ENCODE measurements at places on chromosomes 5 and 9.

DNA sequence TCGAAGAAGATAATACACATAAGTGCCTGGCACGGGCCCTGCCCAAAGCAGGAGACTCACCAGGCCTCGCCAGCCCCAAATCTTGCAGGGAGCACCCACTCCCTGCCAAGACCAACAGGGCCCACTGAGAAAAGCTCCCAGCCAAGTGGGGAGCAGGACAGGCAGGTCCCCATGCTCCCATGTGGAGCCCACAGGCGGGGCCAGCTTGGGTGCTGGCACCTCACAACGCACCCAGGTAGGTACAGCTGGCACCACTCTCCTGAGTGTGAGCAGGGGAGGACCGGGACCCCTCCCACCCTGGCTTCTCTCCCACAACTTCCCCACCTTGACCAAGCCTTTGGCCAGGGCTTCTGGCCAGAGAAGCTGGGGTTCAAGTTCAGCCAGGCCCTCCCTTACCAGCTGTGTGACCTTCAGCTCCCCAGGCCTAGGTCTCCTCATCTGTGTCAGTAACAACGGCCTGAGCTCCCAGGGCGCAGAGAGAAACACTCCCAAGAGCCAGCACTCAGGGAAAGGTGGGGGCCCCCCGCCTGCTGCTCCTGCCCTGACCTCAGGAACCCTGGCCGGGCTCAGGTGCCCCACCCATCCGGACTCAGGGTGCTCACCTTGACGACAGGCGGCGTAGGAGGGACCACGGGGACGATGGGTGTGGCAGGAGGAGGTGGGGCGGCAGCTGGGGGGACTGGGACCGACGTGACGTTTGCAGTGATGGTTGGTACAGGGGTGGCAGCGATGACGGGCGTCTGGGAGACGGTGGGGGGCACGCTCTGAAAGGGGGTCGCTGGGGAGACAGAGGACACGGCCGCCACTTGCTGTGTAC lies 17.8 kb downstream of the BRD3 start:
- no peak for DNase-seq

DNA sequence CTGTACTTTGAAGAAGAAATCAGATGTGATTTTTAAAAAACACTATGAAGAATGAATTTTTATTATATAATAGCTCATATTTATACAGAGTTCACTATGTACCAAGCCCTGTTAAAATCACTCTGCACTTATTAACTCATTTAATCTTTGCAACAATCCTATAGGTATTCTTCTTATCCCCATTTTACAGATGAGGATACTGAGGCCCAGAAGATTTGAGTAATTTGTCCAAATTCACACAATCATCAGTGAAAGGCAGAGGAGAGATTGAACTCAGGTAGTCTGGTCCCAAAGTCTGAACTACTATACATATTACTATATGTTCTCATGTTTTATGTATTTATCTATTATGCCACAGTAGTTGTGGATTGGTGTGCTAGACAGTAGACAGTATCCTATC lies 16.1 kb downstream of the PLAC8L1 start:
- DNase-seq, result no peak

DNA sequence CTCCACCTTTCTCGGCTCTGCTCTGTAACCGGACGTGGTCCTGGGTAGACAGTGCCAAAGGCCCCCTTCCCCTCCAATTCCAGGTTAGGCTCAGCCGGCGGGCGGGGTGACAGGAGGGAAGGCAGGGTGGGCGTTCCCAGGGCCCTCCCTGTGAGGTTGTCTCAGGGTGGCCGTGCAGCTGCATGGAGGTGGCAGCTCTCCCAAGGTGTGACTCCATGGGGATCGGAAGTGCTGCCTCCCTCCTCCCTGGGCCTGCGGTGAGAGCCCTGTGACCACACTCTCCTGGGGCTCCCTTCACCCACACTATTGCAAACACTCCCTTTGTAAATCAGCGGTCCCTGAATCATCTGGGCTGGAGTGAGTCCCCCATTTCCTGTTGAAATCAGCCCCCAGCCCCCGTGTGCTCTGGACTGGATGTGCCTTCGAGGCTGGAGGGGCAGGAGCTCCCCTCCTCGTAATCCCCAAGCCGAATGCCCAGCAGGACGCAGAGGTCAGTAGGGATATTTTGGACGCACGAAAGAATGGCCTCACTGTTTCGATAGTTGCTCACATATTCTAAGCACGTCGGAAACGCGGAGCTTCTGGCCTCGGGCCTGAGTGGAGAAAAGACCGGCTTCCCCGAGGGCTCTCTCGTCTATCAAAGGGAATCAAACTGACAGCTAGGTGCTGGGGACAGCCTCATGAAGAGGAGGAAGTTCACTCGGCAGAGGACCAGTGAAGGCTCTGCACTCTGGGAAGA lies 107.6 kb upstream of the COL5A1 start:
- no peak for DNase-seq

DNA sequence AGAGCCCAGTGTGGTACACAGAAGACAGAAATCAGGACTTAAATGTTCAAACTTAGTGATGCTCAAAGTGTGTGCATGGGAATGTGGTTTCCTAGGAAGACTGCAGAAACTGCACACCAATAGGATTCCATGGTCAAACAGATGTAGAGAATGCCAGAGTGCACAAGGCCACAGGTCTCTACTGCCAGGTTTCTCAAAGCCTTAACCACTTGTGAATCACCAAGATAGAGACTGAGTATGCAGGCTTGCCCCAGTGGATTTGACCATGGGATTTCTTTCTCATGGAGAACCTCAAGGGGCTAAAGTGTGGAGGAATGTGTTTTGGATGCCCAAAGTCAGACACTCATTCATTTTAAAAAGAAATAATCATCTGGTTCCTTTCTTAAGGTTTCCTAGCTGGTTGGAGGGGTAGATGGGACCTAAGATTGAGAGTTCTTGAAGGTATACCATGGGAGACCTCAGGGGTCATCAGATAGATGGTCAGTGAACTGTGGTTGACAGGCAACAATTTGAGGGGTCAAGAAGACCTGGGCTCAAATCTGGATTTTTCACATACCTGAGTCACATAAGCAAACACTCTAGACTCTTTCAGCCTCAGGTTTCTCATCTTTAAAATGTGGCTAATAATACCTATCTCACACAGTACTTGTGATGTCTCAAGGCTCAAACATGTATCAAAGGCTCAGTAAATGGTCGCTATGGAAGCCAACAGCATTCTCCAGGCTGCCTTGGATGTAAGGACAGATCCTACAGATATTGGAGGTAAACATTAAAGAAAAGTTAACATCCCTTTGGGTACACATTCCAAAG lies 81.1 kb downstream of the BOD1 start:
- DNase-seq, result no peak

DNA sequence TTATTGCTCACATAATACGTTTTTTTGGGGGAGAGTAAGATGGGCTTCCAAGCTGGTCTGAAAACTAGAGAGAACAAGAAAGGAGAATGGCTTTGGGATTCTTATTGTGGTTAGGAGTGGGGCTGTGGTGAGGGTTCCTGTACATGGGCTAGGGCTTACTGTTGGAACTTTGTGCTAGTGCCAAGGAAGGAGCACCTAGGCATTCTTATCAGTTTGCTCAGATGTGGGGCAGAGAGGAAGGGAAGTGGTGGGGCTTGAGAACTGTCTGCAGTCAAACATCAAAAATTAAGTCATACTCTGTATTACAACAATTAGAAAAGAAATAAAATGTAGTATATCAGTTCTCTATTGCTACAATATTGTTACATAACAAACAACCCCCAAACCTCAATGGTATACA lies 4.0 kb upstream of the THBS4 start:
- no peak for DNase-seq

DNA sequence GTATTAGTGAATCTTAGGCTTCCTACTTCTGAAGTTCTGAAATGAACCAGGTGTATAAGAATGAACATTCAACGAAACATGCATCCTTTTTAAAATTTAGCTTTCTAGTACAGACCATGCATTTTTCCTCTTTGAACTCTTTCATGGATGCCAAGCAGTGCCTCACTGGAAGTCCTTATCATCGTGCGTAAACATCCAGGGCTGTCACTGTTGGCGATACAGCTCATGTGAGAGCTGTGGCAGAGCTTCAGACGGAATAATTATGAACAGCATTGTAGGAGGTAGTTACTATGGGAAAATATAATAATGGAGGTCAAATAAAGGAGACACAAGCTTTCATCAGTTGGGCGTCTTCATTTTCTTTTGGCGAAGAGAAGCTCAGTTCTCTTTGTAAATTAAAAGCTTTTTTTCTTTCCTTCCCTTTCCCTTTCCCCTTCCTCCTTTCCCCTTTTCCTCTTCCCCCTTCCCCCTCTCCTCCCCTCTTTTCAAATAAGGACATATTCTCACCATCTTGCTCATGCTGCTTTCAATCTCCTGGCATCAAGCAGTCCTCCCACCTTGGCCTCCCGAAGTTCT lies 167.3 kb downstream of the KDM4C start:
- DNase-seq, result no peak

DNA sequence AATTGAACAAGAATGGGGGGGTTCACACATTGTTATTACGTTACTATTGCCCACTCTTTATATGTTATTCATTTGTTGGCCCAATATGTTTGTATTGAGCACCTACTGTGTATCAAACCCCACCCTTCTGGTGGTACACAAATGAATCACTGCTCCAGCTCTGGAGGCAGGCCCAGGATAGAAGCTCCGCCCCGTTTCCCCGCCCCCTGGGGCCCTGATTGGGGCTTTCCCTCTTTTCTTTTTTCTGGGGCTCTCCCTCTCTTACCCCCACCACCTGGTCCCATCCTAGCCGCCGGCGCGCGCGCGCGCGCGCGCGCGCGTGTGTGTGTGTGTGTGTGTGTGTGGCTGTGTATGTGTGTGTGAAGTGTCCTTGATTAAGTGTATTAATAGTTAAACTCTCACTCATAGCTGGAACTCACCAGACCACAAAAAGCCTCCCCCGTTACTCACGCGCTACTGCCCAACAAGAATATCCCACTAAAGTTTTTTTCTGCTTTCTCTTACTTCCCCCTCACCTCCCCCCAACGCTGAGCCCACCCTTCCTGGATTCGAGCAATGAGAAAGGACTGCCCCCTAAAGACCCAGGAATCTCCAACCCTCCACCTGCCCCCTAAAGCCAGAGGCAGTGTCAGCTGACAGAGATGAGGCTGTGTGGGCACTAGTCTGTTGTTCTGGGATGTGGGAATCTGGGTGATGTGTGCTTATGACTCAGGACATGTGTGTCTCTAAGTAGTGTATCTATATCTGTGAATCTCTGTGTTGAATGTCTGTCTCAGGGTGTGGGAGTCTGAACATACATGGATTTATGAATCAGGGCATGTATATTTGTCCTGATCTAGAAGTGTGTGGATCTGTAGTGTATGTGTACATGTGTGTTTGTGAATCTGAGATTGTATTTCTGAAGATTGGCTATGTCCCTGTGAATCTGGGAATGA lies 4.0 kb downstream of the CXXC5 start:
- peak; percentile 65 for DNase-seq

- DNase-seq, result no peak
Measured at GRCh38 chr5:84383816-84384603, 670 bp downstream of the EDIL3 start.

GRCh38 chr5:21831145-21831787 lies 1021.9 kb downstream of the CDH12 start:
- no peak for DNase-seq

DNA sequence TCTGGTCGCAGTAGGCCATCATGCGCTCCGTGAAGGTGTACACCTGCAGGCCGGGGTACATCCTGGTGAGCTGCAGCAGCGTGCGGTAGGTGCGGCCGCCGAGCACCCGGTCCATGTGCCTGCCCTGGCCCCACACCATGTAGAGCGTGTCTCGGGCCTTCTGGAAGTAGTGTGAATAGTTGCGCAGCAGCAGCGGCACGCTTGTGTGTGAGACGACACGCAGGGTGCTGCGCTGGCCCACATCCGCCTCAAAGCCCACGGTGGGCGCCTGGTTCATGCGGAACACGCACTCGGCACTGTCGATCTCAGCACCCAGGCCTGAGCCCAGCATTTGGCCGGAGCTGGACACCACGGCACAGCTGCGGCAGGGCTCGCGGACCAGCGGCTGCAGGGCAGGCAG lies 4.5 kb downstream of the ST6GALNAC4 start:
- DNase-seq, result no peak

DNA sequence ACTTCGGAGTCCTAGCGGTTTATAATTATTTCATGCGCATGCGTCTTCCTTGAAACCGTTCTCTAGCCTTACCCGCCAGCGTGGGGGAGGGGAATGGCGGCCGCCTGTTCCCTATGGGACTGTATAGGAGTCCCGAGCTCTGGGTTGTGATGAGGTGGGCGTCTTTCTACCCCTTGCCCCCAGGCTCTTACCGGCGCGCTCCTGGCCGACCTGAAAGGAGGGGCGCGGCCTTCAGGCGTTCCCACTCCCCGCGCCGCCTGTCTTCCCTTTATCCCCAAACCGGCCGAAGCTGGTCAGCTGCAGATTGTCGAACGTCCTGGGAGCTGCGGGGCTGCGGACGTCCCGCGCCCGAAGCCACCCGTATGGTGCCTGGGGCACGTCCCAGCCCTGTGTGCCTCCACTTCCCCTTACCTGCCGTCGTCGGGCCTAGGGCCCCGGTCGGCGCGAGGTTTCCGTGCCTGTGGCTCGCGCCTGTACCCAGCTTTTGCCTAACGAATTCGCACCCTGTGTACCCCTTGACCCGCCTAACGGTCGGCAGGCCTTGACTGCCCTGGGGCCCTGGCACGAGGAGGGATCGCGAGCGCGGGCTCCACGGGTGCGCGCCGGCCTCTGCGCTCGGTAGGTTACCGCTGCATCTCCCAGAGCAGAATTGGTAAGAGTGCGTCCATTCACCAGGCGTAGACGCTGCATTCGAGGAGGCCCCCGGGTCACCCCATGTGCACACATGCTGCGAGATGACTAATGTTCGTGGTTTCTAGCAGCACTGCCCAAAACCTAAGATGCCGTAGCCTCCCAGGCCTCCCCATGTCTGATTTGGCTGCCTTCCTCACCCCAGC lies 653 bp upstream of the HNRNPH1 start:
- DNase-seq, result peak; percentile 64

DNA sequence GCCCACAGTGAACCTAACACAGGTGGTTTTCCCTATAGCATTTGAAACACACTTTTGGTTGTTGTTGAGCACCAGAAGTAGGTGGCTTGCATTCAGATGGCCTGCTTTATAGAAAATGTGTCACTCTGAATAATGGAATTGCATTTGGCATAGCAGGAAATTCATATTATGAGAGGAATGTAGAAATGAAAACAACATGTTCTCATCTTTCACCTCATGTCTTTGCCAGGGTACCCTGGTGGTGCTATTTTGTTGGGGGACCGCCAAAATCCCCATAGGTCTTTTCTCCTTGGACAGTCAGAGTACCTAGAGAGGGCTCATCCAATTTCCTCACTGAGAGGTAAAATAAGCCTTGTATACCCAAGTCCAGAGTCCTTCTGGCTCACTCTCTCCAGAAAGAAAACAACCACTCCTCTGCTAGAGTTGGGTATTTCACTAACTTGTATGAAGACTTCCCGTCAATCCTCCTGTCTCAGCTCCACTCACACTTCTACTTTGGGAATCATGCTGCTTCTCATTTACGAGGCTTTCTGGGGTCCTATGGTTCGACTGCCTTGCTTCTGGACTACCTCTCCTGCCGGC lies 67.4 kb downstream of the MRPS27 start:
- DNase-seq, result no peak

DNA sequence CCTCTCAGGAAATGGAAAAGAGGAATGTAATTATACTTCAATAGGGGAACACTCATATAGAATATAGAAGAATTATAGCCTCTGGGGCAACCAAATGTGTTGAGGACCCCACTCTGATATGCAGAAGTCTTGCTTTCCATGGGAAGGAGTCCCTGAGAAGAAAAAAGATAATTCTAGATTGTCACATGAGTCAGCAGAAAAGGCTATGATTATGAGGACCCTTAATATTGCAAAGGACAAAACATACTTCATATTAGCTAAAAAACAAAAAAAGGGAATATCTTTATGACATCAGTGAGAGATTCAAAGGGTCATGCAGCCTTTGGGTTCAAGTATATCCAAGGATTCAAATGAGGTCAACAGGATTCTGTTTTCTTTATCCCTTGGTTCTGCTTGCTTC lies 119.5 kb downstream of the PIK3R1 start:
- no peak for DNase-seq

All from GM04503 (cell line).